ENCODE measurements at places on chromosomes 2 and 18.

- DNase-seq, result peak; percentile 87
Observed at GRCh38 chr2:165698444-165698884, 95.6 kb downstream of the GALNT3 start.

DNA sequence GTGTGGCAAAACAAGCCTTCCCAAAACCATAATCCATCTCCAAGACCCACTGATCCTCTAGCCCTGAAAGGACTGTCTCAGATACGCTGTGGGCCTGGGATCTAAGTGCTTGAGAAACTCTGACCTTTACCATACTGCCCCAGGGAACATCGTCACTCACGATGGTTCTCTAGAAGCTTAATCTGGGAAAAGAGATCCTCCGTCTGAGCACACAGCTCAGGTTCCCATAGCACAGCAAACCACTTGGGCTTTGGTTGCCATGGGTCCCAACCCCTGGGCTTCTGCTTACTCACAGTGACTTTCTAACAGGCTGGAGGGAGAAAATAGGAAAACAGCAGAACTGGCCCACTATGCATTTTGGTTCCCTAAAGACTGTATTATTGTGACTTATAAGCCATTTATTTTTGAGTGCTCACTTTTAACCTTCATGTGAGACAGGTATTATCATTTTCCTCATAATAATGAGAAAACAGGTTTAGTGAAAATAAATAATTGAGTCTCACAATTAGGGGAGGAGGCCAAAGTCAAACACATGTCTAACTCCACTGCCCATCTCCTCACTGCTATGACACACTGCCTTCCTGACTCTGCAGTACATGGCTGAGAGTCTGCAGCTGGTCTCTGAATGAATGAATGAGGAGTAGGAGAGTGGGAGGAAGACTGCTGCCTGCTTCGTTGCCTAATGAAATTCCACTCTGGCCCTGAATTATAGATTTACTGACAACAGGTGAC is 46.7 kb downstream of the REEP1 start:
- DNase-seq, result no peak

GRCh38 chr2:85698184-85698879 is 4.2 kb downstream of the GNLY start:
- DNase-seq, result no peak

- no peak for DNase-seq
Observed at GRCh38 chr2:164948540-164948939, 6.8 kb downstream of the SLC38A11 start.

DNA sequence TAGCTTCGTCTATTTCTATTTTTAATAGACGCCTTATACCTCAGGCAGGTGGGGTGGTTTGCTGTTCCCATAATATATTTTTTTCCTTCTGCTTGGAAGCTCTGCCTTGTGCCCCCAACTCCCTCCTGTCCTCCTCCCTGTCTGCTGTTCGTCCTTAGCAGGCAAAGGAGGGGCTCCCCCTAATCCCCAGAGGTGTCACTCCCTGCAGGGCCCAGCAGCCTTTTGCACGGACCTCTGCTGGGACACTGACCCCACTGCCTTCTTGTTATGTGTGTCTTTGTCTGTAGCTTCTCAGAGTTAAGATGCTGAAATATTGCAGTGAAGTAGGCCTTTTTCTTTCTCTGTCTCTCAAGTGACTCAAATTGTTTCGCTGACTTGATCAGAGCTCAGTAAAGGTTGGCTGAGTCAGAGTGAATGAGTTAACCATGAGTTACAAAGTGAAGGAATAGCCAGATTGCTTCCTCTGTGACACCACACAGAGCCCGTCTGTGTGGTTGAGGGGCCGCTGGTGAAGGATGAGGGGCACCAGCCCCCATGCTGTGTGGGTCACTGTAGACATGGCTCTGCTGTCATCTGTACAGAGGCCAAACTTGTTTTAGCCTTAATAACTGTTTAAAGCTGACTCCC is 47.7 kb downstream of the PRKCE start:
- DNase-seq, result no peak

DNA sequence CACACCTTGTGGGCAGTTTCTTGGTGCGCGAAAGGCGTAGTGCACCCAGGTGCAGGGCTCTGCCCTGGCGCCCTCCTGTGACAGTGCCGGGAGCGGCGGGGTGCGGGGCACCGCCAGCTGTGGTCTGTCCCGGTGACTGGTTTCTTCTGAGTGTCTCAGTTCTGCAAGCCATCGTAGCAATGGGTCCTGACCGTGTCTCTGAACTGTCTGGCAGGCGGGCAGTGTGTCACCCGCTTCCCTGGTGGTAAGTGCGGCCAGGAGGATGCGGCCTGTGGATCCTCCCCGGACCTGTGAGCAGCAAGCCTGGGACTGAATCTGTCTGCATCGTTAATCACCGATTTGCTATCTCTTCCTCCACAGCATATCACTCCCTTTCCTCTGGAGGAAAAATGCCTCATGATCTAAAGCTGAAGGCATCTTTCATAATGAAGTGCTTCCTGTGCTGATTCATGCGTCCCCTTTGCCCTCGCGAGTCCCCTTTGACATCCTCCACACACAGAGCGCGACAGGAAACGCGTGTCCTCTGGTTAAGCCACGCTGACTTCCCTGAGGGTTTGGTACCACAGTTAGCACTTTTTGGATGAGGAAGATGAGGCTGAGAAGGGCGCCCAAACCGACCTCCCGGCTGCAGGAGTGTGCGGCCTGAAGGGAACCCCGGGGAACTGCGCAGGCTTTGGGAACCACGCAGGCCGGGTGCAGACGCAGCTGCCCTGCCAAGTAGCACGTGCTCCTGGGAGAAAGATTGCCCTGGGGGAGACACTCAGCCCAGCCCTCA is 416.0 kb upstream of the HS6ST1 start:
- DNase-seq, result no peak

DNA sequence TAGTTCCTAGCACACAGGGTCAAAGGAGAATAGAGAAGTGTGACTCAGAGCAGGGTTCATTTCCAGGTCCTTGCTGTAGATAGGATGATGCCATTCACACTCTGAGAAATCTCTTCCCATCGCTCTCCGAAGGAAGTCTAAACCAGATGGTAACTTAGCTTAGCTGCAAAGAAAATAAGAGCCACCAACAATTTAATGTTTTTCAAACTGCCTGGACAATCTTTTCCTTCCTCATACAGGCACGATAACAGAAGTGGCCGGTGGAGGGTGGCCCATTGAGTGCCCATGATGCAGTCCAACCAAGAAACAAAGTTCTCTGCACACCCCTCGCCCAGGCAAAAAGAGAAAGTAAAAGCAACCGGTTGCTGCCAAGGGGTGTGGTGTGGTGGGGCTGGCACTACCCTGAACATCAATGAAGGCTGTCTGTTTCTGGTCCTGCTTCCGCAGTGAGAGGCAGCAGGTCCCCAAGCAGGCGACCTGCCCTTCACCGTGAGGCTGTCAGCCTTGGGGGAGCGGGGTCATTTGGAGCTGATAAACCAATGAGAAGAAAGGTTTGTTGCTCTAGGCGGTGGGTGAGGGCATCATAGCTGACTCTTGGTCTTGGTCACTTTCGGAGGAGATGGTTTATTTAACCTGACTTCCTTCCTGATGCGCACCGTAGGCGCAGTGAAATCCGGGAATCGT is 105.6 kb upstream of the CD302 start:
- DNase-seq, result no peak

- DNase-seq, result no peak
Observed at GRCh38 chr2:9370746-9371145, 52.6 kb downstream of the ITGB1BP1 start.

- DNase-seq, result no peak
Observed at GRCh38 chr2:73822276-73822675, 6.5 kb upstream of the STAMBP start.

- no peak for DNase-seq
Observed at GRCh38 chr2:68714866-68715265, 19.7 kb upstream of the ARHGAP25 start.

DNA sequence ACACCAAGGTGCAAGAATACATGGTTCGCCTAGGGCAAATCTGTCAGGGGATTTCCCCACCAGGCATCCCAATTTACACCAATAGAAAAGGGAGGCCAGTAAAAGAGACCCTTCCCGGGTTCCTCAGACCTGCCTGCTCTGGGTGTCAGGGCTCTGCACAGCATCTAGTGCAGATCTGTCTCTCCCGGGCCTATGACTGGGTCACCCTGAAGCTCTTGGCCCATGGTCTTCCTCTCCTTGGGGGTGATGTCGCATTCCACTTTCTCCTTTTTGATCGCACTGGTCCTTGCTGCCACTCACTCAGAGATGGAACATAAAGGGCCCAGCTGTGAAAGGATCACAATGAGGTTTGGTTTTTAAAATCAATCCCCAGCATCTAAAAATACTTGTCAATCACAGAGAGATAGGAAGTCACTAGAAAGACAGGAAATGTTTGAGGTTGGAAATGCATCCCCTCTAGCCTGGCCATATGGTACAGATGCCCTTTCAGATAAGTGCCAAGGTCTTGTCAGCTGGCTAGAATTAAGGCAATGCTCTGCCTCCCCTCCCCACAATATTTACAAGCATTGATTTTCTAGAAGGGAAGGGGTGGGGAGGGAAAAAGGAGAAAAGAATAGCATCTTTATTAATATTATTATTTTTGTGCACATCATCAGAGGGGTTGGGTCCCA is 34.9 kb upstream of the AFTPH start:
- DNase-seq, result no peak

DNA sequence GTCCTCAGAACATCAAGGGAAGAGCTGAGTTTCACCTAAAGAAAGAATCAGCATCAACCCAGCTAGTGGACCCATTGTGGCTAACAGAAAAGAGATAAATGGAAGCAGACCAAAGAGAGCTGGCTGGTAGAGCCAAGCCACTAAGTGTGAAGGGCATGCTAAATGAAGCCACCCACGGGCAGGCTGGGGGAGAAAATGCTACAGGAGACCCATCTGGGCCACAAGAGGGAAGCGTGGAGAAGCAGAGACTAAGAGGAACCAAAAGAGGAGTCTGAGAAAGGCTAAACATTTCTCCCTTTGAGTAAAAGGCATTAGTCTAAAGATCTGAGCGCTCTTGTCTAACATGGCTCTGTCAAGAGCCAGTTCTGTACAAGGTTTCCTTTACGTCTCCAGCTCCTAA is 15.8 kb downstream of the CWC22 start:
- DNase-seq, result no peak

- DNase-seq, result no peak
Observed at GRCh38 chr2:84686783-84687476, 170.6 kb downstream of the DNAH6 start.

DNA sequence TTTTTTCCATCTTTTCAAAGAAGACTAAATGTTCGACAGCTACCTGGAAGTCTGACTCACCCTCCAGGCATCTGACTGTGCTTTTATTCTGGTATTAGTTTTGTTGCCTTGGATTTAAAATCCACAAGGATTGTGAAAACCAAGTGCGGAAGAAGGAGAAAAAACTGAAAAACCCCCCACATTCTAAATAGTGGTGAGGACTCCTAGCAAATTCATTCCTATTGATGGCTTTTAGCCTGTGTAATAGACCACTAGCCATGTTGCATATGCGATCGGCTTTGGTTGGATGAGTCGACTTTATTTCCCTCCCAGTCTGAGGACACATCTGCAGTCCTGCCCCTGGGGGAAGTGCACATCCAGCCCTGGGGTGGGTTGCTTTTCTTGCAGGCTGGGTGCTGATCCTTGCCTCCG is 16.9 kb downstream of the LDLRAD4 start:
- no peak for DNase-seq

GRCh38 chr2:188338463-188338862 is 46.8 kb downstream of the GULP1 start:
- DNase-seq, result no peak

DNA sequence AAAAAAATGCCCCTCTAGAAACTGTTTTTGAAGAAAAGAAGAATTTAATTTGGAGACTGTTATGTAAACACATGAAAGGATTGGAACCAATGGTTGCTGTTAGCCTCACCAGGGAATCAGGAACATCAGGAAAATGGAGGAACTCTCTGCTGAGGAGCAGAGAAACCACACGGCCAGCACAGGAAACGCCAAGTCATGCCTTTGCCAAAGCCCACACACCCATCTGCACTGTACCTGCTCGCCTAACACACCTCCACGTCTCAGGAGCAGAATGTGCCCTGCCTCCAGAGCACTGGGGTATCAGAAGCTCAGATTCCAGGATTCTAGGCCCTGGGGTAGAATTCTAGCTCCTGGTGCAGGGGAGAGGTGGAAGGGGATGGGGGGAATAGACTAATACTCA is 9.8 kb upstream of the SCYGR1 start:
- DNase-seq, result no peak

DNA sequence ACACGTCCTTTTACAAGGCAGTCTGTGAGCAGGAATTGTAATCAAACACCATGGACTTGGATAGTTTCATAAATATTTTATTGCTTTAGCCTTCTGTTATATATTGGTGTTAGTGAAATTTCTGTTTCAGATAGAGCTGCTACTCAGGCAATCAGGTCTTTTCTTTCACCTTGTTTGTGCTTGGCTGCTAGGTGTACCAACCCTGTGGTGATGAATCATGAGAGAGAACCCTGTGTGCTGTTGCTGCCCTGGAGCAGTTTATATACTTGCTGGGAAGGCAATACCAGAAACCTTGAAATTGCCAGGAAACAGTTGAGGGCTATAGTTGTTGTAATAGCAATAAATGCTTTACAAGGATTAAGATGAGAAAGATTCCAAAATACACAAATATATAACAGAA is 84.5 kb downstream of the FSHR start:
- no peak for DNase-seq

DNA sequence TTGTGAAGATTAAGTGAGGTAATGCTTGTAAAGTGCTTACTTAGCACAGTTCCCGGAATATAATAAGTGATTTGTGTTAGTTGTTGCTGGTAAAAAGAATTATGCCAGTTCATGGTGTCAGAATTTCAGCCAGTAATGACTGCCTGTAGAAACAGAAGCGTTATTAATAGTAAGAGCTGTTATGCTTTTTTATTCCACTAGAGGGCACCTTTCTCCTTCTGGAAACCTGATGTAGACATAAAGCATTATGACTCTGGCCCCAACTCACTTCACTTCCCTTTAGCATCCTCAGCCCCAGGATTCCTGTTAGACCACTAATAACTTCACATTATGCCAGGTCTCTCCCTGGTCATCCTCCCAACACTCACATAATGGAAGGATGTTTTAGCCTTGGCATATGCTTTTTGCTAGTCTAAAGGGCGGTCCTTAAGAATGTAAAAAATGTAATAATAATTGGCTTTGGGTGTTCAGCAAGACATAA is 34.9 kb downstream of the C18orf54 start:
- DNase-seq, result peak; percentile 58

DNA sequence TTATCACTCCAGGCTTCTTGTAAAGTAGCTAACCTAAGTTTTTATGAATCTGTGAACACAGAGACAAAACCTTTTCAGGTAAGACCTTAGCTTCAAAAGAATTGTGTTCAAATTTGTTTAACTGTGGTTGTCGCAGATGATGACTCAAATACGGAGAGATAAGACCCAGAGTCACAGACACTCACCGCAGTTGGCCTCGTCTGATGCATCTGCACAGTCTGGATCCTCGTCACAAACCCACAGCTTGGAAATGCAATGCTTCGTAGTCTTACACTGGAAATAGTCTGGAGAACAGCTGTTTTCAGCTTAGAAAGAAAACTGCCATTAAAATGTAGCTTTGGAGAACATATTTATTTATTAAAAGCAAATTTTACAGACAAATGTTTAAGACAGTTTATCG is 1662.1 kb upstream of the NXPH2 start:
- no peak for DNase-seq

DNA sequence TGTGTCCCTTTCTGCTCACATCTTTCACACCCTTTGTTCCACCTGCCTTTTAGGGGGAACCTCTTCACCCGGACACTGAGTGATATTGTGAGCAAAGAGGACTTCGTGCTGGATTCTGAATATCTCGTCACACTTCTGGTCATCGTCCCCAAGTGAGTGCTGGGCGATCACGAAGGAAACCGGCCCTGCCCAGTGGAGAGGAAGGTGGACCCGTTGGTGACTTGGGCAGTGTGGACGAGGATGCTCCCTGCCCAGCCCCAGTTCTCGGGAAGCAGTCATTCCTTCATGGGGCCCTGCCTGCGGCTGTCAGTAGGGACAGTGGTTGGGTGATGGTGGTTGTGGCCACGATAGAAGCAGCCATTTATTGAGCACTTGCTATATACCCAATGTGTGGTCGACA is 40.8 kb downstream of the PDIA6 start:
- DNase-seq, result no peak

All from NCI-H1694 treated with DMSO at 0.1 percent for 48 hours (cell line).